ENCODE measurements at places on chromosomes 16 and 17.
A peak's percentile ranks its signal among the peaks of the same experiment; 100 is the strongest.

GRCh38 chr16:87747626-87748414 is 18.0 kb downstream of the KLHDC4 start:
- DNase-seq = no peak

- DNase-seq = no peak
Measured at GRCh38 chr17:57651451-57651850, 93.6 kb downstream of the CCDC182 start.

- peak; percentile 59 for DNase-seq
Measured at GRCh38 chr16:71358464-71358998, at the start of gene CALB2. TSS of gene CALB2 (plus strand) at chr16:71358723. CDS start at chr16:71358793, 70 bp downstream.

DNA sequence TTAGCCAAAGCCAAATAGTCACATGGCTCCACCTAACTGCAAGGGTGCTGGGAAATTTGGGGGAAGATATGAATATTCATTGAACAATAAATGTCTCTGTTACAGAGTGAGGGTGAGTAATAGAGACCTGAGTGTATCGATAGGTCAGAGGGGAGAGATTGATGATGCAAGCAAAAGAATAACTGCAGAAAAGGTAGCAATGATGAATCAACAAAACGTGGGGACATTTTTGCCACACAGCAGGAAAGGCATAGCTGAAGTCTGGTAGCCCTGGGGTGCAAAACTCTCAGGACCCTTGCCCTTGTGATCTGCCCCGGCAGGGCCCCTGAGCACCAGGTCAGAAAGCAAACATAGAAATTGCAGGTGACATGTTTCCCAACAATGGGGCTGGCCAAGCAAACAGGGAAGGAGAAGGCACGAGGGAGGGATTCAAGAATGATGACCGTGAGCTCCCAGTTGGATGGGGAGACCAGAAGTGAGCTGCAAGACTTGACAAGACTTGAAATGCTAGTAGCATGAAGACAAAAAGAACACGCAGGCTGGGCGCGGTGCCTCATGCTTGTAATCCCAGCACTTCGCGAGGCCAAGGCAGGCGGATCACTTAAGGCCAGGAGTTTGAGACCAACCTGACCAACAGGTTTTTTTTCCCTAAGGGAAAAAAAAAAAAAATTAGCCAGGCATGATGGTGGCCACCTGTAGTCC is 12.7 kb upstream of the HERPUD1 start:
- no peak for DNase-seq

DNA sequence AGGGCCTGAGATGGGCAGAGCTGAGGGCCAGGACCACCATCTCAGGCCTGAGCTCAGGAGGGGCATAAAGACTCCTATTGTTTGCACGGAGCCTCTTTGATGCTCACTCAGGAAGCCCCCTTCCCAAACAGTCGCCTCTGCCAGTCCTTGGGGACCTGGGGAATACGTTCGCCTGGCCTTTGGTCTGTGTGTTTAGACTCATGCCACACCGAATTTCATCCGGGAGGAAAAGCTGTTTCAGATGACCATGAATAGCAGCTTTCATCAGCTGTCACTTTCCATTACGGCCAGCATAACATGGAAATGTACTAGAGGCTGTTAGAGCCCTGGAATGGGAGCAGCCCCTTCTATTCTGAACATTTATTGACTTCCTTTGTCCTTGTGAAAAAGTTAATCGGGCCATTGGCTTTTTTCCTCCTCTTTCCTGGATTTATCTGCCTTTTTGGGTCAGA is 139.0 kb downstream of the HS3ST3A1 start:
- peak; percentile 17 for DNase-seq

- DNase-seq = no peak
Measured at GRCh38 chr16:81618187-81618586, 160.9 kb upstream of the PLCG2 start.

DNA sequence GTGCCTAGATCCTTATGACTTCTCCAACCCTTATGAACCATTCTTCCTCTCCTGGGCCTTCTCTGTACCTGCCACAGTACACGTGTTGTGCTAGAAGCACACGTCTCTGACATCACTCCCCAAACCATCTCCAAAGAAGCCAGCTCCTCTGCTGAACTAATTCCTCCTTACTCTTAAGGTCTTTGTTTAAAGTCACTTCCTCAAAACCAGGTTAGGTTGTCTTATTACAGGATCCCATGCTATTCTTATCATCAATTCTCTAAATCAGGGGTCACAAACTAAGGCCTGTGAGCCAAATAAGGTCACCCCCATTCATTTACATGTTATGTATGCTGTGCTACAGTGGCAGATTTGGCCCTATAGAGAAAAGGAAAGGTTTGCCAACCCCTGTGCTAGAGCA is 4.0 kb downstream of the SUPT6H start:
- no peak for DNase-seq

DNA sequence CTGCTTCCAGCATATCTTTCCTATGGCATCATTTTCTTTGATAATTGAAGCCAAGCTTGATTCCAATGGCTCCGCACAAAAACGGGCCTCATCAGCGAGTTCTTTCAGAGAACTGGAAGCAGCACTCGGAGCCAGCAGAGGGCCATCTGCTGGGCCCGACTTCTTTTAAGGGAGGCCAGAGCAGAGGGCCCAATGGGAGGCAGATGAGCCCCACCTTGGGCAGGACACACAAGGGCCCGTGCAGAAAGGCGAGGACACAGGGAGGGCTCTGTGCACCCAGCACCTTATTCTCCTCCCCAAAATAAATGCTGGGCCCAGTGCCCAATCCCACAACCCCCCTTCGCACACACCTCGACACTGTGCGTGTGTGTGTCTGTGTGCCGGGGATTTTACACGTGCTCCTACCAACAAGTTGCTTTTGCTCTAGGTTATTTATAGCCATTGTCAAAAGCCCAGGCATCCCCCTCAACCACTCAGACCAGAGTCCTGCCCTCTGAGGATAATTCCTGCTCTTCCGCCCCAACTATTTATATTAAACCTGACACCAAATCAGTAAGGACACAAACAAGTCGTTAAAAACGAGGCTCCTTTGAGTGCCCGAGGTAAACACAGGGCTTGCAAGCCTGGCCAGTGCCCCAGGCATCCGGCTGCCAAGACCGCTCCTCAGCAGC is 6.8 kb downstream of the AXIN2 start:
- DNase-seq = peak; percentile 63

- no peak for DNase-seq
Measured at GRCh38 chr17:68400404-68400735, 56.9 kb downstream of the WIPI1 start.

- DNase-seq = no peak
Measured at GRCh38 chr16:49913720-49914119, 57.8 kb upstream of the ZNF423 start.

DNA sequence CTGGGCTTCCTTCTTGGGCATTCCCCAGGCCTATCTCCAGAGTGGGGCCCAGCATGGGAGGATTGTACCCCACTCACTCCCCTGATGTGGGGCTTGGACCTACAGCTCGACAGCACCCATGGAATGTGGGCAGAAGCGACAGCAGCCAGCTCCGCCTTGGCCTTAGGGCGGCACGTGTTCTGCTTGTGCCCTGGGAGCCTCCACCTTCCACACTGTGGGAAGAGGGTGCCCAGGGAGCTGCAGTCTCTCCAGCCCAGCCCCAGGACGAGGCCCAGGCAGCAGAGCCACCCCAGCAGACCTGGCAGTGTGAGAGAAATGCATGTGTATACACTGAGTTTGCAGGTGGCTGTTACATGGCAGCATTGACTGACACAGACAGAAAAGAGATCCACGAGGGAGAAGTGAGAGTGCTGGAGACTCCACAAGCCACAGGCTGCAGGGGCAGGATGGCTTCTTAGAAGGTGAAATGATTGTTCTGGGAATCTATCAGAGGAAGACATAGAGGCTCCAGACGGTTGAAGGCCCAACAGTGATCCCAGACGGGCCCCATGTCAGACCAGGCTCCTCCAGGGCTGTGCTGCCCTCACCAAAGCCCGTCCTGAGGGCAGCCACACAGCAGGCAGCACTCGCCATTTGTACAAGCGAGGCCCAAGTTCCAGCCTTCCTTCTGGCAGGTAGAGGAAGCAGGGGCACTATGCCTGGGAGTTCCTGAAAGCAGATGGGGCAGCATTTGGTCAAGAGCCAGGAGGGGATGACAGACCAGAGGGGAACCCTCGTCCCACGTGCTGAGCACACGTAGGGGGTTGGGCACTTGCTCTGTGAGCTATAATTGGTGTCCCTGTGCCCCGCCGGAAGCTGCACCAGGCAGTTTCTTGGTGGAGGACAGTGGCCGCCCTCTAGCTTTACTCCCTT is 2.8 kb upstream of the DNASE1 start:
- no peak for DNase-seq

DNA sequence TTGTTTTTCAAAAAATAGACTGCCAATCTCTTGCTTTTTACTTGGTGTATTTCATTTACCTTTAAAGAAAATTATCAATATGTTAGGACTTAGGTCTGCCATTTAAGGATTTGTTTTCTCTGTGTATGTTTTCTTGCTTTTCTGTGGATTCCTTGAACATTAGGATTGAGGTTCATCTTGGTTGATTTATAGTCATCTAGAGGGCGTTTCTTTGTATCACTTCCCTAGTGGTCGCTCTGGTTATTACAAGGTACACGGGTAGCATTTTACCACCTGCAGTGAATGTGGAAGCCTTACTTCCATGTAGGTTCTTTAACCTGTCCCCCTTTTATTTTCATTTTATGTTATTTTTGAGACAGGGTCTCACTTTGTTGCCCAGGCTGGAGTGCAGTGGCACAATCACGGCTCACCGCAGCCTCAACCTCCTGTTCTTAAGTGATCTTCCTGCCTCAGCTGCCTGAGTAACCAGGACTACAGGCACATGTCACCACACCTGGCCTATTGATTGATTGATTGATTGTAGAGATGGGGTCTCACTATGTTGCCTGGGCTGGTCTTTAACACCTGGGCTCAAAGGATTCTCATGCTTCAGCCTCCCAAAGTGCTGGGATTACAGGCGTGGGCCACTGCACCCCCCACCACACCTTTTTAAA is 35.2 kb upstream of the CBX4 start:
- no peak for DNase-seq

DNA sequence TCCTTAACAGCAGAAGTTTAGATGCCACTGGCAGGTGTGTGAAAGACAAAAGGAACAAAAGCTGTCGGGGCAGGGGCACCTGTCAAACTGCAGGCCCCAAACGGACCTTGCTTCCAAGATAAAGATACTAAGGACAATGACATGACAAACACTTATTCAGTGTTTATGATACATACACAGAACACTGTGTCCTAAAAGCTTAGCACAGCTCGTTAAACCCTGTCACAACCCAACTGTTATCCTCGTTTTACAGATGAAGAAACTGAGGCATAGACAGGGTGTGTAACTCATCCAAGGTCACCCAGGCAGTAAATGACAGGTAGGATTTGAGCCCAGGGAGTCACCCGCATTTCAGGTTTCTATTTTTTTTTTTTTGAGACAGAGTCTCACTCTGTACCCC is 9.6 kb downstream of the SDK2 start:
- no peak for DNase-seq

DNA sequence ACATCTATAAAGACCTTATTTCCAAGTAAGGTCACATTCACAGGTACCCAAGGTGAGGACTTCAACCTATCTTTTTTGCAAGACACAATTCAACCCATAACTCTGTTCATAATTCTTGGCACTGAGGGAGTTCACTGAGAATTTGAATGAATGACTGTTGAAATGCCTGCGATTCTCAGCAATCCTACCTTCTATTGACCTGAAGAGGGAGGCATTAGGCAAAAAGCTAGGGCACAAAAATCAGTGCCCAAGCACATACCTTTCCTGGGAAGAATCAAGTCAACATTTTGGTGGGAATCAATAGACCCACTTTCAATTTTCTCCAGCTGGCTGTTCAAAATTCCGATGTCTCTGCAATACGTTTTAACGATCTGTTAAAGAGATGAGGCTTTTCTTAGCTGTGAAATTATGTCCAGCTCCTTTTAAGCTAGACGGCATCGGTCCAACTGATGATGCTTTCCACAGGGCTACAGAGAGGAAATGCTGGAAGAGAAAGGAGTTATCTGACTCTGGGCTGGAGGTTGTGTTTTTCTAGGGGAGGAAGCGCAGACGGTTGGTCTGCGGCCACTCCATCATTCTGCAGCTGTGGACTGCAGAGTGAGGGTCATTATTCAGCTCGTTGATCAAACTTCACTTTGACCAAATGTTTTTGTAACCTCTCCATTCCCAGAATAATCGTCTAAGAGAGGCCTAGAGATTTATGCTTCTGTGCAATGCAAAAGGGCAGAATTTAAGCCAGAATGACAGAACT is 25.2 kb downstream of the BCO1 start:
- peak; percentile 99 for DNase-seq

DNA sequence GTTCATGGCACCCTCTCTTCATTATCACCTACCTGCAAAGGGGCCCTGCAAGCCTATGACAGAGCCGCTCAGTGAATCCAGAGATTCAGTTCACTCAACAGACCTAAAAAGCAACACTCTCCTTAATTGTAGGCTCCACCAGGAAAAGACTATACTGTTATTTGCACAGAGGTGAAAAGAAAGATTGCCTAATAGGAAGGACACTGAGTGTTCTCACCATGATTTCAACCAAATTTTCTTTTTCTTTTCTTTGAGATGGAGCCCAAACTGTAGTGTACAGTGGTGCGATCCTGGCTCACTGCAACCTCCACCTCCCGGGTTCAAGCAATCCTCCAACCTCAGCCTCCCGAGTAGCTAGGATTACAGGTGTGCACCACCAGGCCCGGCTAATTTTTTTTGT is 104.5 kb downstream of the PARN start:
- no peak for DNase-seq

- DNase-seq = no peak
Measured at GRCh38 chr16:75497558-75497957, 2.3 kb upstream of the CHST6 start.

GRCh38 chr17:32253117-32253611 is 12.5 kb upstream of the RHBDL3 start:
- DNase-seq = peak; percentile 79

DNA sequence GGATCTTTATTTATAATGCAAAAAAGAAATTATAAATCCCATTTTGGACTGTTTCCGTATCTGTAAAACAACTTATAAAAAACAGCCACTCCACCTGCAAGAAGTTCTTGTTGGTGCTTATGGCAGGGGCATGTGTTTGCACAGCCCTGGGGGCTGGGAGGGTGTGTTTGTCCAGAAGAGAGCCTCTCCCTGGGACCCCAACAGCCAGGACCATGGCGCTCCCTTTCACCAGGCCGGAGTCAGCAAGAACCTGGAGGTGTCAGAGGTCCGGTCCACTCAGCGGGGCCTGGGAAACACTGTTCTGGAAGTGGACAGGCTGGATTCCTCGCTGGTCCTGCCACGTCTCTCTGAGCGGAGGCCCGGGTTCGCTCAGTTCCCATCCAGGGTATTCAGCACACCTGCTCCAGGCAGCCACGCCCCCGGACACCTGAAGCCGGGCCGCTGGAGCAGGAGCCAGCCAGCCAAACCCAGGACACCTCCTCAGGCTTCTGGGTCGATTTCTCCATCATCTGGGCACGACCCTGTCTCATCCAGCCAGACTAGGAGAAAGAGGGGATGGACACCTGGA is 18.9 kb upstream of the GINS2 start:
- peak; percentile 49 for DNase-seq
